Testis (tissue), 5 donors: ENCODE measurements at places on chromosomes 12 and 14. TPM values are rescaled to one million over a fixed set of nuclear protein-coding genes. Genes with fewer than 3 reads are reported as not detected.

DNA sequence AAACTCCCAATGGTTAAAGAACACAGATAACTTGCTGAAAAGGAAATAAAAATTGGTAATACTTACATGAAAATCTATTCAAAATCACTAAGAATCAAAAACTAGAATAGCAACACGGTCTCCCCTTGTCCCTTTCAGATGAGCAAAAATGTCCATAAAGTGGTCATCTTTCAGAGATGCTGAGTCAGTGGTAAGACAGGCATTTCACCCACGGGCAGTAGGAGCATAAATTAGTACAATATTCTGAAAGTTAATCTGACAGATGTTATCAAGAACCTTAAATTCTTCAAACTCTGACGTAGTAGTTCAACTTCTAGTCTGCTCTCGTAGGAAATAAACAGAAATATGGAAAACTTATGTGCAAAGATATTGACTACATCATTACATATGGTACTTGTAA is 33.1 kb upstream of the GNPNAT1 start:
- no peaks in the 10 kb centered on the region for H3K4me1 ChIP-seq
- H3K27me3 ChIP-seq, result no peaks in the 10 kb centered on the region
- H3K4me3 ChIP-seq, result no peak overlapping the region
- H3K36me3 ChIP-seq, result no peaks in the 10 kb centered on the region
- H3K27ac ChIP-seq, result no peak overlapping the region

- H3K4me1 ChIP-seq, result peaks cover 27% of the 10 kb centered on the region
- H3K4me3 ChIP-seq, result no peak overlapping the region
- no peak for DNase-seq
- H3K27me3 ChIP-seq, result no peaks in the 10 kb centered on the region
- no peaks in the 10 kb centered on the region for H3K36me3 ChIP-seq
Measured at GRCh38 chr12:6947615-6948014, 3.5 kb upstream of the PTPN6 start.

Gene ZBTB1
- 34.7 TPM for total RNA-seq

Gene LUM
- total RNA-seq, result 8.3 TPM

Gene SLC25A47
- total RNA-seq, result 0.37 TPM

Gene ZNF641
- 40.1 TPM for total RNA-seq
